Right ventricle myocardium superior (tissue), 1 donor: ENCODE measurements at places on chromosomes 5 and 9.

GRCh38 chr9:22643541-22643940 lies 196.9 kb downstream of the DMRTA1 start:
- no peak for DNase-seq

DNA sequence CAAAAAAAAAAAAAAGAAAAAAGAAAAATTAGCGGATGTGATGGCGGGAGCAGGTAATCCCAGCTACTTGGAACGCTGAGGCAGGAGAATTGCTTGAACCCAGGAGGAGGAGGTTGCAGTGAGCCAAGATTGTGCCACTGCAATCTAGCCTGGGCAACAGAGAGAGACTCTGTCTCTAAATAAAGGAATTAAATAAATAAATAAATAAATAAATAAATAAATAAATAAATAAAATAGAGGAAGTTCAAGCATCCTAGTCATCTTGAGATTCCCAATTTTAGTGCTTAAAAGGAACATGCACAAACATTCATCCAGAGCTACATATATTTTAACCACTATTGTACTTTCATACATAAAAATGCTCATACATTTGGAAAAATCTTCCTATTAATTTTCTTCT lies 61.2 kb upstream of the GABRA1 start:
- DNase-seq = no peak

- DNase-seq = no peak
Measured at GRCh38 chr5:142717582-142718215, 31.8 kb upstream of the FGF1 start.

DNA sequence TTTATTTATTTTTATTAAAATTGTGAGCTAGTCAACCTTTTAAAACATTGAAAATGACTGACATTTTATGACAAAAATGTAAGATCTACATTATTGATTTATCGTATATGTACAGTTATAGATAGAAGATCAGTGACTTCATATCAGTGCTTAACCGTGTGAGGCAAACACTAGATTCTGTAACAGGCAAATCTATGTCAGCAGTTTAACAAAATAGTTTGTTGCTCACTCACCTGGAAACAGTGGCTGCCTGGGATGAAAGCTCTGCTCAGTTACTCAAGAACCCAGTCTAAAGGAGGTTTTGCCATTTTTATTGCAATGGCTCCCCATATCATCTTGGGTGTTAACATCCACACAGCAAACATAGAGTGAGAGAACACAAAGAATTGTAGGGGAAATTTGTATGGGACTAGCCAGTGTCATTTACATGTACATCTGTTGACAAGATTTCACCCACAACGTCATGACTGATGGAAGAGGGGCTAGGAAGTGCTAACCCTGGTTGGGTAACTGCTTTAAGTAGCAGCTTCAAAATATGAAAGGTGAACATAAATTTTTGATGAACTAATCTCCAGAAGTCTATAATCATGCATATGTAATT lies 49.0 kb downstream of the SGCD start:
- no peak for DNase-seq

- DNase-seq = no peak
Measured at GRCh38 chr9:4497395-4497794, 7.1 kb downstream of the SLC1A1 start.

DNA sequence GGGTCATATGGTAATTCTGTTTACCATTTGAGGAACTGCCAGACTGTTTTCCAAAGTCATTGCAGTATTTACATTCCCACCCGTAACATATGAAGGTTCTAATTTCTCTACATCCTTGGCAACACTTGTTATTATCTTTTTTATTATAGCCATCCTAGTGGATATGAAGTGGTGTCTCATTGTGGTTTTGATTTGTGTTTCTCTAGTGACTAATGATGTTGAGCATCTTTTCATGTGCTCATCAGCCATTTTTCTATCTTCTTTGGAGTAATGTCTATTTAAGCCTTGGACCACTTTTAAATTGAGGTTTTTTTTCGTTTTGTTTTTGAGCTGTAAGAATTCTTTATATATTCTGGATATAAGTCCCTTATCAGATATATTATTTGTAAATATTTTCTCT lies 132.8 kb upstream of the RUSC2 start:
- DNase-seq = no peak
